GM23338 (cell line): ENCODE measurements at places on chromosomes 2 and 18.

DNA sequence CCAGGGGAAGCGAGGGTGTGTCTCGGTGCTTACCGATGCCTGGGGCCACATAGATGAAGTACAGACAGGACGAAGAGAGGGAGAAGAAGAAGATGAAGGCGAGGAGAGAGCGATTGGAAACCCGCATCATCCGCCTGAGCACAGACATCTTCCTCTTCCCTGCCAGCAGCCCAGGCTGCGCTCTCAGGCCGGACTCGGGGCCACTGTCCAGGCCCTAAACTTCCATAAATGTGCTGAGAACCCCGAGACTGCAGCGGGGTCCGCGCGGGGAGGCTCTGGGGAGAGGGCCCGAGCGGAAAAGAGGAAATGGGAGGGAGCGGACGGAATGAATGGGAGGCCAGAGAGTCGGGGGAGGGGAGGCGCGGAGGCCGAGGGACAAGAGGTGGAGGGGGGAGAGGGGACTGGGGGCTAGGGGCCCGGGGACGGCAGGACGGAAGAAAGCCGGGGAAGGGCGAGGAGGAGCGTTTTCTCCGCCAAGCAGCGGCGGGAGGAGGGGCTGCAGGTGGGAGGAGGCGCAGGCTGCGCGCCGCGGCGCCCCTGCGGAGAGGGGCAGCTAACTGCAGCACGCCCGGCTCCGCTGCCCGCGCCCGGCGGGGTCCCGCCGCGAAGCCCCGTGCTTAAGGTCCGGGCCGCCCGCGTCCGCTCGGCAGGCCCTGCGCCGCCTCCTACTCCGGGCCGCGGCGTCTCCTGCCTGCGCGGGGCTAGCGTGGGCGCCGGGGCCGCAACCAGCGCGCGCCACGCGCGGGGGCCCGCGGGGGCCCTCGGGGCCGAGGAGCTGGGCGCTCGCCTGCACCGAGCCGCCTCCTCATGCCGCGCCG lies at the start of gene B4GALT6:
Gene B4GALT6 (minus strand): TSS at position 303 of the 818 bp plus-strand sequence. CDS start 155 bp downstream, at position 148.
- peak; percentile 84 for DNase-seq

GRCh38 chr18:78683191-78684010 lies 296.2 kb upstream of the SALL3 start:
- no peak for DNase-seq

DNA sequence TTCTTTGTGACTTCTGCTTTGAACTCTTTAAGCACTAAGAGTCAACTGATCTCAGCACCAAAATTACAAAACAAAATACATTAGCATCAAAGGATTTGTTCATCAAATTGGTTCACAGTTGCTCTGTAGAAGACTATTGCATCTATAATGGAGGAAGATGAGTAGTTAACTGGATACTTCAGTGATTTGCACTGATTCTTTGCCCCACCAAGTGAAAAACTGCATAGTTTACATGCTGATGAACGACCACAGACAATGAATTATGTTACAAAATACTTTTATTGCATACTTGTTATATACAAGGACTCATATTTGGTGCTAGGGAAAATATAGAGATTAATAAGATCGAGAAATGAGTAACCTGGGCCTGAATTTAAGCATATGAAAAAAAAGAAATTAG lies 107.2 kb downstream of the SCG2 start:
- no peak for DNase-seq

GRCh38 chr18:79862562-79862961 lies 64.8 kb downstream of the KCNG2 start:
- DNase-seq, result no peak

DNA sequence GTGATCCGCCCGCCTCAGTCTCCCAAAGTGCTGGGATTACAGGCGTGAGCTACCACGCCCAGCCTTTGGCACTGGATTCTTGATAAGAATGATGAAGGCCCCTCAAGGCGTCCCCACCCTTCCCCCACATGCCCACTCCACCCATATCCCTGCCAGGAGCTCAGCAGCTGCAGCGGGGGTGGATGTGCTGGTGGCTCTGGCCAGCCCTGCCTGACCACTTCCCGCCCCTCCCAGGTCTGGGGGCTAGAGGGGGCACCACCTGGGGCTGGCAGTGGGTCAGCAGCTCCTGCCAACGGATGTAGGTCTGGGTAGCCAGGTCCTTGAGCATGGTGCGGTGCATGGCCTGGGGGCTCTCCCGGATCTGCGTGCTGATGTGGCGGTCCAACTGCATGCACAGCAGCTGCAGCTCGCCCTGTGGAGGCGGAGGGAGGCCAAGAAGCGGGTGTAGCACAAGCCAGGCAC lies 7.8 kb upstream of the SEMA4C start:
- no peak for DNase-seq

DNA sequence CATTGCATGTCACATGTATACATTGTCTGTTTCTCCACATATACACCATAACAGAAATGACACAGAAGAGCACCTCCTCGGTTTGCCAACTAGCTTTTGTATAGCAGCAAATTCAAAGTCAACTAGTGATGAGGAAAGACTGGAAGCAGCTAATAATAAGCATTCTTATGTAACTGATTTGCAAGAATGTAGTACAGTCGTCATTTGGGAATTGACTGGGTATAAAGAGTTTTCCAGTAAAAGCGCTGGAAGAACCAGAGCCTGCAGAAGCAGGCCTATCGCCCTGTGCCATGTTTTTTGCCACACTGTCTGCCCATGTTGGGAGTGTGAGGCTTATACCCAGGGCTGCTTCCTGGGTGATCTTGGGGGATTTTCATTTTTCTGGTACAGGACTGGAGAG lies 310.6 kb downstream of the GBX2 start:
- no peak for DNase-seq

- no peak for DNase-seq
Measured at GRCh38 chr2:25701801-25702200, 28.4 kb upstream of the DTNB start.

DNA sequence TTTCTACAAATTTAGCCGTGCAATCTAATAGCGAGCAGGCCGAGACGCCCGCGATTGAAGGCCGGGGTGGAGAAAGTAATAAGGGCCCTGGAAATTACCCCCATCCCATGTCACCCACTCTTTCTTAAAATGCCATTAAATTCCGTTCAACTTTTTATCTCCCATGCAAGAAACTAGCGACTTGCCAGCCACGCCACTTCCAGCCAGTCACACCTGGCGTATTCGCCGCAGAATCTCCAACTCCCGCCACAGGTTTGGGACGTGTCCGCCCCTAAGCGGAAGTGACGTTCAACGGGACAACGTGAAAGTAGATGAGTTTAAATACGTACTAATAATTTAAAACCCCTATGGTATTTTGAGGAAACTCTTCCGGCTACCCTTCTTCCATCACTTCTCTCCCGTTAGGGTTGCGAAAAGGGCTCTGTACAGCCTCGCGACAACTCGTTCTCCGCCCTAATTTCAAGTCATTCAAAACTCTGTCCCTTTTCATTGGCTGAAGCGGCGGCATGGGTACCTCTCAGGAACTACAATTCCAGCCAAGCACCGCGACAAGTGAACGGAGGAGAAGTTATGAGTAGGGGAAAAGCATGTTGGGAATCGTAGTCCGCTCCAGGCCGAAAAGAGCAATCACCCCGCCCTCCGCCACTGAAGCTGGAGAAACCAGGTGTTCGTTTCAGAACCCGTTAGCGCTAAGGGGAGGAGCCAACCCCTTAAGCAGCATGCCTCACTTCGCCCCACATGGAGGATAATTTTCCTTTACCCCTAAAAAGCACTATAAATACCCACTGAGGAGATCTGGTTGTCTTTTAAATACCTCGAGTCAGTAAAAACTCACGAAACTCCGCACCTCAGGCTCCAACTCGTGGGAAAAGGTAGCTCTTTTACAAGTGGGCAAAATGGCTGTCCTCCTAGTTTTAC lies at the start of gene ZRANB3:
Gene ZRANB3 (minus strand): TSS at position 906 of the 918 bp plus-strand sequence.
- DNase-seq, result peak; percentile 99

DNA sequence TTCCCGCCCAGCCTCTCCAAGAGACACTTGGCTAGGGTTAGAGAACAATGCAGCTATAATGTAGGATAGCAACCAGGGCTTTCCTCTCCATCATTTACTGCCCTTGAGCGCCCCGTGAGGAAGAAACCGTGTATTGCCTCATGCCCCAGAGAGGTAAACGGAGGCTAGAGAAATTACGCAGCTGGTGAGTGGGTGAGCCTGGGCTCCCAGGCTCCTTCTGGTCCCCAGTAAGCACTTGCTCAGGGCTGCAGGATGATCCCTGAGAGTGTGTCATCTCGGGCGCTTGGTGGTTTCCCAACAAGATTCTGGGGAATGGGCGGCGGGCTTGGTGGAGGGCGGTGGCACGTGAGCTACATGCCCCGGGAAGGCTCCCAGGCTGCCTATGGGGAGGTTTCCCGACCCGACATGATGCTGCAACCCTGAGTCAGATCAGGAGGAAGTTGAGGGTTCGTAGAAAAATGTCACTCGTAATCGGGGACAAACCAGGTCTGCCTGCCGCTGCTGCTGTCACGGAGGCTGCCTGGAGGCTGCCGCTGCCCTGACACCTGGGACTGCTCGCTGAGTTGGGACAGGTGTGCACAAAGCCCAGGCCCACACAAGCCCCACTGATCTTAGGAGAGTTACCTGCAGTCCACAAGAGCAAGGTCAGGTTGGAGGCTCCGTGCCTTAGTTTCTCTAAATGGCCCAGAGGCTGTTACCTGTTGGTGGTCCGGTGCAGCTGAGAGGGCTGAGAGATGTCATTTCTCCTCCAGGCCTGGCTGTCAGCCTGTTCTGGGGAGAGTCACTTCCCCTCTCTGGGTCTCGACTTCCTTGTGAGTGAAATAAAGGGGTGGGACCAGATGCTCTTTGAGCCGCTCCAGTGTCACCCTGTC lies at the start of gene GPR55:
Gene GPR55 (minus strand): TSS at position 773 of the 872 bp plus-strand sequence. CDS start 14,280 bp downstream, outside the sequence.
- peak; percentile 83 for DNase-seq

GRCh38 chr2:223040527-223040926 lies 11.5 kb upstream of the KCNE4 start:
- no peak for DNase-seq

GRCh38 chr2:96493072-96493471 lies 12.1 kb downstream of the NEURL3 start:
- DNase-seq, result peak; percentile 51

- peak; percentile 44 for DNase-seq
Measured at GRCh38 chr2:191521608-191522208, 156.2 kb upstream of the NABP1 start.

GRCh38 chr2:85732467-85733120 lies 21.2 kb upstream of the ATOH8 start:
- DNase-seq, result no peak

DNA sequence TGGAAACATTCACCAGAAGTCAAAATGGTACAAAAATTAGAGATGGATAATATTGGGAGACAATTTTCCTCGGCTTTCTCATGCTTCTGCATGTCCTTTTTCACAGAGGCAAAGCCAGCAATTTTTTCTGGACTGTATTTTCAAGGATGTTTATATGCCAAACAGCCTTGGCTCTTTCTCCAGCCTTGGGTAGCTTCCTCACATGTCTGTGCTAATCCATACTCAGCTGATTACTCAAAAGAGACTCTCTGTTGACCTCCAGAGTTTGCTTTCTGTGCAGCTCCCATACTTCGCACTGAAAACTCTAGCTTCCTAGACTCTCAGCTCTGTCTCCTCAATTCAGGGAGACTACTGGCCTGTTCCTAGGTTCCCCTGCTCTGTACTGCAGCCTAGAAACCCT lies 10.6 kb downstream of the C18orf63 start:
- no peak for DNase-seq

DNA sequence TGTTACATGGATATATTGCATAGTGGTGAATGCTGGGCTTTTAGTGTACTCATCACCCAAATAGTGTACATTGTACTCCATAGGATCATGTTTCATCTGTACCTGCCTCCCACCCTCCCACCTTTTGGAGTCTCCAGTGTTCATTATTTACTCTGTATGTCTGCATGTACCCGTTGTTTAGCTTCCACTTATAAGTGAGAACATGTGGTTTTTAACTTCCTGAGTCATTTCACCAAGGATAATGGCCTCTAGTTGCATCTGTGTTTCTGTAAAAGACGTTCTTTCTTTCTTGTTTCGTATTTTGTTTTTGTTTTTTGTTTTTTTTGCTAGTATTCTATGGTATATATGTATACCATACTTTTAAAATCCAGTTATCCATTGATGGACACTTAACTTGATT lies 107.5 kb downstream of the MSTN start:
- no peak for DNase-seq

- no peak for DNase-seq
Measured at GRCh38 chr18:7677001-7677400, 109.9 kb downstream of the PTPRM start.

- DNase-seq, result no peak
Measured at GRCh38 chr2:195572895-195573683, 83.9 kb upstream of the SLC39A10 start.

- peak; percentile 40 for DNase-seq
Measured at GRCh38 chr2:42971947-42972736, 179.8 kb upstream of the HAAO start.

DNA sequence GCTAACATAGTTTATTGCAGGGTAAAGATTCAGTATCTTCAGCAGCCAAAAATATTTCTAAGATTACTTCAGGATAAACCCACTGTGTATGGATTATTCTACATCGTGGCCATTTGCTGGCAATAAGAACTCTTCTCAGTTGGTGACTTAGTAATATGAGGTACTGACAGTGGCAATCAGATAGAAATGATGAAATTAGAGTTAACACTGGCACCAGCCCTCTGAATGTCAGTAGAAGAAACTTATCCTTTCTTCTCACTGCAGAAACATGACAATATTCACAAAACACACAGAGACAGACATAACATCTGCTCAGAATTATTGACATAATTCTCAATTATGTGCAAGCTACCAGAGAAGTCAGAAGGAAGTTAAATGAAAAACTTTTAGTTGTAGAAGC lies 246.3 kb upstream of the COL3A1 start:
- DNase-seq, result no peak

- DNase-seq, result no peak
Measured at GRCh38 chr2:168300460-168300859, 53.1 kb upstream of the STK39 start.

GRCh38 chr2:241540771-241541561 lies 17.6 kb upstream of the BOK start:
- DNase-seq, result peak; percentile 90

GRCh38 chr2:158510887-158511286 lies 54.1 kb downstream of the PKP4 start:
- no peak for DNase-seq

DNA sequence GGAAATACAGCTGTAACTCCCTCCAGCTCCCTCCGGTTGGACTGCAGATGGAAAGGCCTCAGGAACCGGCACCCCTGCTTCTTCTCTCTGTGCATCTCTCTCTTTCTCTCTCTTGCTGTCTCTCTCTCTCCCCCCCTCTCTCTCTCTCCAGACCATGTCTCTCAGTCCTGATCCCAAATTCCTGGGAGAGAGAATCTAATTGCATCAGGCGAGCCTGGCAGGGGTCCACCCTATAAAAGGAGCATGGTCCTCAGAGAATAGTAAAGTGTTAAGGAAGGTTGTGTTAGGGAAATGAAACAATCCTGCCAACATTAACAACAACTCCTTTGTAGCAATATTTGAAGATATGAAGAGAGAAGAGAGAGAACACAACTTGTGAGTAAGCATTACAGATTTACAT lies 36.7 kb downstream of the VIT start:
- DNase-seq, result no peak

DNA sequence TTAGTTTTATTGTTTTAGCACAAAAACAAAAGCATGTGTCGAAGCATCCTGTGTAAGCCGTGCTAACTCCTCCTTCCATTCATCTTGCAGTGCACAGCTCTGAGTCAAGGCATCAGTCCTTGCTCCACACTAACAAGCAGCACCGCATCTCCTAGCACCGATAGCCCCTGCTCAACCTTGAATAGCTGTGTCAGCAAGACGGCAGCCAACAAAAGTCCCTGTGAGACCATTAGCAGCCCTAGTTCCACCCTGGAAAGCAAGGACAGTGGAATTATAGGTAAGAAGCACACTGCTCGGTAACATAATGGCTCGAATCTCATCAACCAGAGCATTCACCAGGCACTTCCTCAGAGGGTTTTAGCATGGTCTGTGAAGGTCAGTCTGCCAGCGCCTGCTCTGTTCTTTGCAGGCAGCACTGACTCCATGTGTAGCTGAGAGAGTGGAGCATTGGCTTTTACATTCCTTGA lies 136.2 kb downstream of the WDSUB1 start:
- DNase-seq, result no peak
